ENCODE measurements at places on chromosomes 2 and 18.

DNA sequence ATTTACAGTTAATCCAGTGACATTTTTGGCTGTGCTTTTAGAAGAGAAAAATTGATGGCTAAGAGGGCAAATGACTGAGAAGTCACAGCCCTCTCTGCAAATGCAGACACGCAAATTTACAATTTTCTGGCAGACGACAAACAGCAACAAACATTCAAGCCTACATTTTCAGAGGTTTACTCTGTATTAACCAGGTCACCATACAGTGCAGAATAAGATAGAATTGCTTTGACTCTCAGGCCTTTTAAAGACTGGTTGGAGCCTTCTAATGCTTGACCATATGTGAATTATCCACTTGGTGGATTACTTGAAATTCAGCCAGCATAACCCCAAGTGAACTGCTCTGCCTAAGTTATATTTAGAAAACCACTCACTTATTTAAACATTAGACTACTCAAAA lies 280.9 kb upstream of the STON1 start:
- DNase-seq = peak; percentile 10

- DNase-seq = no peak
These were observed 142.4 kb downstream of the CCBE1 start for GRCh38 chr18:59554796-59555335.

DNA sequence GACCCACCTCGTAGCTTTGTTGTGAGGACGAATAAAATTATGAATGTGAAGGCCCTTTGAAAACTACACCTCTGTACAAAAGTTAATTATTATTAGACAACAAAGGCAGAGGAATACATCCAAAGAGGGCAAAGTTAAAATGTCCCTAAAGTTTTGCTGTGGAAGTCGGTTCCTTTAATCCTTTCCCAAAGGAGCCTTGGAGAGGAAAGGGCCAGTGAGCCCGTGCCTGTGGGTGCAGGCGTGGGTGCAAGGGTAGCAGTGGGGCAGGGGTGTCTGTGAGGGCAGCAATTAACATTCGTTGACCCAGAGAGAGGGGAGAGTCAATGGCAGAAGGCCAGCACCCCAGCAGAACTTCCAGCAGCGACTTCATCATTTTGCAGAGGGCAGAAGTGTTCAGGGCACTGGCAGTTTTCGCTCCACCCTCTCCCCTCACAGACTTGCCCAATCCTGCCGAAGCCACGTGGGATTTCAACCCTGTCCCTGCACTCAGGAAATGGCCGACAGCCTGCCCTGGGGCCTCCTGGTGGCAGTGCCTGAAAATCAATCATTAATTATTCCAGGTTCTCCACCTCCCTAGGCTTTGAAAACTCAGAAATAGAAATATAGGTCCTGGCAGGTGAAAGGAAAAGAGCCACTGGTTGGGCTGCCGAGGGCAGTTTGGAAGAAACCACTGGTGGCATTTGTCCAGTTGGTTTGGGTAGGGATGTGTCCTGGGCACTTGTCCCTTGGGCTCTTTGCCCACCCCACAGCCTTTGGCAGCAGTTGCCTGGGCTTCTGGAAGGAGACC lies 4.2 kb upstream of the PAX8 start:
- no peak for DNase-seq

DNA sequence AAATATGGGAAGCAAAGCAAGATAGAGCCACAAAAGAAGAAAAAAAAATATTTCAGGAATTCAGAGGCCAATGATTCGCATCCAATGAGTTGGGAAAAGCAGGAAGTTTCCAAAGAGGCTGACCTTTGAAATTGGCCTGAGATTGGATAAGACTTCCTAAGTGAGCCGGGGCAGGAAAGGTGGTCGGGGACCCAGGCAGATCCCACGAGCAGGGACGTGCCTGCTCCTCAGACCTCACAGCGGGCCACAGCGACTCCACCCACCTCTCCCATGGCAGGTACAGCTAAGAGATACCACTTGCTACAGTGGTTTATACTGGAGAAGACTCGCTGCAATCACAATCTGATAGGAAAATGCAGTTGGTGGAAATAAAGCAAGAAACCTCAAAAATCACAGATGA lies 102.8 kb upstream of the SALL3 start:
- DNase-seq = no peak

- no peak for DNase-seq
These were observed 32.8 kb downstream of the TTC32 start for GRCh38 chr2:19868701-19869580.

DNA sequence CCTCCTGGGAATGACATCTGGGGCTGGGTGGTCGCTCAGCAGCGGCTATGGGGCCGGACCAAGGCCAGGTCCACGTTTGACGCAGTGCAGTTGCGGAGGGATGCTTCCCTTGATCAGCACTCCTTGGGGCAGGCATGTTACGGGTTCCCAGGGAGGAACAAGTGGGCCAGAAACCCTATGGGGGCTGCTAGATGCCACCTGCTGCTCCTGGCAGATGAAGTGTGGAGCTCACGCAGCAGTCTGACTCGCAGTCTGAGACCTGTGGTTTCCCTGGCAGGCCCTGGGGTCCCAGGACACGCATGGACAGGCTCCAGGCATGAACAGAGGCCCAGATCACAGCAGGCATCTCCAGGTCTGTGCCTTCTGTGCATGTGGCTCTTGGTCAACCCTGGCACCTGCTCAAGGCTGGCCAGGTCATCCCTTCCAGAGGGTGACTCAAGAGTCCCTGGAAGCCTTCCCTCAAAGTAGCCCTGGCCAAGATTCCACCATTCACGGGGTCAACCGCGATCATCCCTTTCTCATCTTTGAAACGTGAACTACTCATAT lies 20.0 kb downstream of the KCNF1 start:
- no peak for DNase-seq

- no peak for DNase-seq
These were observed 432.3 kb downstream of the STK39 start for GRCh38 chr2:167814881-167815718.

DNA sequence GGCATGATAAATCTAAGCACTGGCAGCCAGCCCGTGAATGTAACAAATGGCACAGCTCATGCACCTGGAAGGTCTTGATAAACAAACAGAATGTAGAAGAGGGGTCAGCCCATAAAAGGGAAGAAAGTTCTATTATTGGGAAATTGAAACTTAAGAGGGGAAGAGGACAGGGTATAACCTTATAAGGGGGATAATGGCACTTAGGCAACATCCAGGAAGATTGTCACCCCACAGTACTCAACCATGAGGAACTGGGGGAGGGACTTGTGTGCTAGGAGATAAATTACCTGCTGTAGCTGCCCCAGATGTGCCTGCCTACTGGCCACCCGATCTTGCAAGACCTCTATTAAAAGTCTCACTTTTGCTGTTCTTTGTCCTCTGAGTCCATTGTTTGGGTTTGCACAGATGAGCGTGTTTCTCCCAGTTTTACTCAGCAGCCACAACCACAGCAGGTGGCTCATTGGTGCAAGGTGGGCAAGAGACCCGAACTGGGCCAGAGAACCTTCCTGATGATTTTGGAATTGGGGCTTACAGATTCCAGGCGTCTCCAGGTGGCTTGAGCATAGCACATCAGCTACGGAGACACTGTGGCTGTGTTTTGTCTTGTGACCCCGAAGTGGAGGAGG lies 79.0 kb upstream of the TAF1B start:
- DNase-seq = no peak

DNA sequence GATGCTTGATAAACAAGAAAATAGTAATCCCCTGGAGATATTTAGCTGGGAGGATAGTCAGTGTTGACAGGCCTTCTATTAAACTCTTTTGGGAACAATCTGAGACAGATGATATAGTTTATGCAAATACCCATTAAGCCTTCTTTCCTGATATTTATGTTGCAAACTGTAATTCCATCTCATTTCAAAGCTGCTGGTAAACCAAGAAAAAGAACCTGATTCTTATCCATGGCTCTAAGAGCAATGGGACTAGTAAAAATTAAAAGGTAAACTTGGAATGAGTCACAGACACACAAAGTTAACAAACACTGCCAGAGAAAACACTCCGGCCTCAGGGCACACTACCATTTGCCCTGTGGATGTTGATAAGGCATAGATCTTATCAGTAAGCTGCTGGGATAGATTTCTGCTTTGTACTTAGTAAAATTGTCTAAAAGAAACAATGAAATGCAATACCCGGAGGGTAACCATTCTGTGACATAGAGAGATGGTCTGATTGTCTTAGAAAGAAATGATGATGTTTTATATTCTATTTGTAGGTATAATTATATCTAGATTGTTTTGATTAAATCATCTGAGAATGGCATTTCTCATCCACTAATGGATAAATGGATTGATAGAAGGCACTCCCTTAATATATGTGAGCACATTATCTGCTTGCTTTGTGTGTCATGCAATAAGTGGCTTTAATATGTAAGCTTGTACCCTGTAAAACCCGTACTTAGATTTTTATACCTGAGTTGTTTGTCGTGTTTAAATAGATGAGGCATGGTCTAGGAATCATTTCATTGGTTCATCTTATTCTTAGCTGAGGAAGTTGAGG lies 13.2 kb downstream of the GALR1 start:
- DNase-seq = no peak

GRCh38 chr2:35978218-35978617 lies 377.4 kb upstream of the CRIM1 start:
- DNase-seq = no peak

DNA sequence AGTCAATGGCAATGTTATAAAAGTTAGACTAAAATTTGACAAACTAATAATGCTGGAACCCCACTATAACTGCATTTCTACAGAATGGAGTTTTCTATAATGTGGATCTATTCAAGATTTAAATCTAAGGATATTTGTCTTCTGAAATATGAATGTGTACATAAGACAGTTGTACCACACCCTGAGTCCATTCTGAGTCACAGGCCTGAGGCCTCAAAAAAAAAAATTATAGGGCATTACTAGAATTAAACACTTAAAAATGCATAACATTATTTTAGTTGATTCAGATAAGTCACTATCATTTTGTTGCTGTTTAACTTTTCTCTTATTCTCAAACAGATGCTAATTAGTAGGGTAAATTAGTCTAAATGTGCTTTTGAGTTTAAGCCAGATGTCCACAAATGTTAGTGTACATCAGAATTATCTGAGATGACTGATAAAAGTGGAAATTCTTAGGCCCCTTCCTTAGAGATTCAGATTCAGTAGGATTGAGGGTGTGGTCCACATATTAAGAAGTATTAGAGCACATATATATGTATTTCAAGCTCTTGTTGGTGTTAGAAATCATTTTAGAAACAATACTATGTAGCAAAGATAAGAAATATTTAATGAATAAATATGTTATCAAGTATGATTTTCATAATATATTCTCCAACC lies 42.4 kb upstream of the COL5A2 start:
- DNase-seq = no peak

GRCh38 chr18:74521068-74521725 lies 13.1 kb upstream of the CNDP1 start:
- DNase-seq = no peak

DNA sequence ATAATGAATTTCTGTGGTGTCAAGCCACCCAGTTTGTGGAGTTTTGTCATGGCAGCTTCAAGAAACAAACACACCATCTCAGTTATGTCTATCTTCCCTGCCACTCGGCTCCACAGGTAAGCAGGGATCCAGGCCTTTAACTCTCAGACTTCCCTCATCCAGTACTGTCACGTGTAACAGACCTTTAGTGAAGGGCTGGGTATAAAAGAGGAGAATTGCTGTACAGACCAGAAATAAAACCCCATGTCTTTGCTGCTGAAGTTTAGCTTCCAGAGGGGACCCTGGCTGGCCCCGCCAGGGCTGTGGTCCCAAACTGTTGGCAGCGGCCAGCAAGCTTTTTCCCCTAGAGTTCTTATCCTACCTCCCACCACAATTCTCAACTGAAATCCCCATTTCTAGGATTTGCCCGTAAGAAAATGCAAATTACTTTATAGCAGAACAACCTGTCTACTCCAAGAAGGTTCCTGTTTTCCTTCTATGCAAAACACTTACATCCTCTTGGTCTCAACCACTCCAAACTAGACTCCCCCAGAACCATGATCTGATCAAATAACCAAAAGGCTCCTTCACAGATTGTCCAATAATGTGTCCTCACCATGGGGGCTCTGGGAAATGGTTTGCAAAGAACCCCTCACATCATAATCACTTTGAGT lies 438.0 kb upstream of the ID2 start:
- DNase-seq = no peak

GRCh38 chr2:176492583-176492982 lies 223.3 kb downstream of the MTX2 start:
- no peak for DNase-seq

GRCh38 chr18:76699923-76700322 lies 122.4 kb upstream of the ZNF236 start:
- no peak for DNase-seq

GRCh38 chr2:18378020-18378653 lies 182.3 kb downstream of the RDH14 start:
- no peak for DNase-seq

- no peak for DNase-seq
These were observed 52.9 kb upstream of the NFE2L2 start for GRCh38 chr2:177317443-177317842.

- no peak for DNase-seq
These were observed 2.9 kb upstream of the SLC19A3 start for GRCh38 chr2:227720680-227721079.

DNA sequence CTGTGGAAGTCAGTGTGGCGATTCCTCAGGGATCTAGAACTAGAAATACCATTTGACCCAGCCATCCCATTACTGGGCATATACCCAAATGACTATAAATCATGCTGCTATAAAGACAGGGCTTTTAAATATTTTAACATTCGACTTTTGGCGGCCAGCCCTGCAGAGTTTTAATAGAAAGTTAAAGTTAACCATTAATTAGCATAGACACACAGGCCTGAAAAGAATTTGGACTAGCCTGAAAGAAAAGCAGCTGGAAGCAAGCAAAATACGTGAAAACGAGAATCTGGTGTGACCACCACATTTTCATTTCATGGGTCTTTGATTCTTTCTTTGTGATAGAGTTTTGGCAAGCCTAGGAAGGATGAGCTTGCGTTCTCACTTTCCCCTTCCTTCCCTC lies 184.0 kb downstream of the SCG2 start:
- DNase-seq = no peak

DNA sequence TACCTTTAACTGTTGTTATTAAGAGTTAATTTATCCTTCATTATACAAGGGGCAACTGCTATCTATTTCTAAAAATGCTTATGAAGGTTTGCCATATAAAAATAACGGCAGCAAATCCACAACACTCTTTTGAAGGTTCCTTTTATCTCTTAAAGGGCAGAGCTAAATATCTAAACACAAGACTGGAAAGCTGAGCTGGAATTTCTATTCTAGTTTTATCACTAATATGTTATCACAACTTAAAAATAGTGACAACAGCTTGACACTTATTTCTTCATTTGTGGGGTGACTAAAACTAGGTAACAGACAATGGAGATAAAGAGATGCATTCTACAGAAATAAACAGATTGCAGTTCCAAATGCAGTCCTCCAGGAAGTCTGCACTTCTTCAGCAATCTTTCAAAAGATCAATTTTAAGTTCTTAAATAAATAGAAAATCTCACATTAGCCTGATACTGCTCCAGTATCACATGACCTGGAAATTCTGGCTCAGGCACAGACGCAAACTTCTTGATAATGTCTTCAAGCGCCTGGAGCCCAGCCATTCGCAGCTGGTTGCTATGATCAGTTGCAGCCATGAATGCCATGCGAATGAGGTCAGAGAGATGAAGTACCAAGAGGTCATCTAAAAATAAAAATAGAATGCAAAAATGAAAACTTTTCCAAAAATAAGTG lies 54.0 kb upstream of the STRN start:
- peak; percentile 9 for DNase-seq
